ENCODE measurements at places on chromosomes 3 and 15. TPM values are rescaled to one million over a fixed set of nuclear protein-coding genes. Genes with fewer than 3 reads are reported as not detected.
A peak's percentile ranks its signal among the peaks of the same experiment; 100 is the strongest.

DNA sequence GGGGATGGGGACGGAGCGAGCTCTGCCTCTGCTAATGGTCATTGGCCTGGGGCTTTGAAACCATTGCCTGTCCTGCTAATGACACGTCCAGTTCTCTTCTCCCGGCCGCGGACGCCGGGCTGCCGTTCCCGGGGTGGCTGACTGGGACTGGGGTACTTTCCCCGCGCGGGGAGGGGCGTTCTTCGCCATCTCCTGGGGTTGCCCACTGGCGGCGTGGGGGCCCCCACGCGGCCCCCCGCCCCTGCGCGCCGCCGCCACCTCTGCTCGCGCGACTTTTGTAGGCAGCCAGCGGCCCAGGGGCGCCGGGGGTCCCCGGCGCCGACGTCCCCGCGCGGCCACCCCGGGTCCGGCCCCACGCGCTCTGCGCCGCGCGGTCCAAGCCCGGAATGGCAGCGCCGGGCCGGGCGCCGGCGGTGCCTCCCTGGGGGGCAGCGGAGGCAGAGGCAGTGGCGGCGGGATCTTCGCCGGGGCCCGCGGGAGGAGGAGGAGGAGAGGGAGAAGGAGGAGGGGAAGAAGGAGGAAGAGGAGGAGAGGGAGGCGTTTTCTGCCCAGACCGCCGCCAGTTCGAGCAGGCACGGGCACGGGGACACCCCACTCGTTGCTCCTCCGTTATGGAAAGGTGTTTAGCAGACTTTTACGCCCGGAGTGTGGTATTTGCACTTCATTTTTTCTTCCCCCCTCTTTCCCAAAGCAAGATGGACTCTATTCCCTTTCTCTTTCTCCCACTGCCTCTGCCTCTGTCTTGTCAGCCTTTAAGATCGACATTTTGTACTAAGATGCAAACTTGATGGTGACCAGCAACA is 2.3 kb downstream of the BBX start:
- peak; percentile 72 for DNase-seq

- DNase-seq: peak; percentile 54
Observed at GRCh38 chr15:100919481-100920405, 586 bp downstream of the LRRK1 start.

OR5K3 gene
- not detected for total RNA-seq

GTF2E1 gene
- 23.0 TPM for total RNA-seq

DNA sequence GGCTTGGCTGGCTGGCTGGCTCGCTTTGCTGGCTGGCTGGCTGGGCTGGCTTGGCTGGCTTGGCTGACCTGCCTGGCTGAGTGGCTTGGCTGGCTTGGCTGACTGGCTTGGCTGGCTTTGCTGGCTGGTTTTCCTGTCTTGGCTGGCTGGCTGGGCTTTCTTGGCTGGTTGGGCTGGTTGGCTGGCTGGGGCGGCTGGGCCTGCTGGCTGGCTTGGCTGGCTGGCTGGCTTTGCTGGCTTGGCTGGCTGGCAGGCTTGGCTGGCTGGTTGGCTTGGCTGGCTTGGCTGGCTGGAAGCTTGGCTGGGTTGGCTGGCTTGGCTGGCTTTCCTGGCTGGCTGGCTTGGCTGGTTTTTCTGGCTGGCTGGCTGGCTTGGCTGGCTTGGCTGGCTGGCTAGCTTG is 435.6 kb downstream of the GOLGA6L6 start:
- DNase-seq: no peak

GRCh38 chr15:77500989-77501388 is 80.3 kb downstream of the HMG20A start:
- DNase-seq: no peak

DNA sequence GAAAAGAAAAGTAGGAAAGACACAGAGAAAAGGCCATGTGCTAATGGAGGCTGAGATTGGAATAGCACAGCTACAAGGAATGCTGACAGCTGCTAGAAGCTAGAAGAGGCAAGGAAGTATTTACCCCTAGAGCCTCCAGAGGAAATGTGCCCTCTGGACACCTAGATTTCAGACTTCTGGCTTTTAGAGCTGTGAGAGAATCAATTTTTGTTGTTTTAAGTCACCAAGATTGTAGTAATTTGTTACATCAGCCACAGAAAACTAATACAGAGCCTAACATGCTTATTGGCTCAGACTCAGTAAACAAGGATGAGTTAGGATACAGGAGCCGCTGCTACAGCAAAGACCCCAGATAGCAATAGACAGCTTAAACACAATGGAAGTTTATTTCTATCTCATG is 33.1 kb upstream of the GLCE start:
- DNase-seq: no peak

GRCh38 chr15:97654481-97655076 is 305.9 kb upstream of the ARRDC4 start:
- no peak for DNase-seq

DNA sequence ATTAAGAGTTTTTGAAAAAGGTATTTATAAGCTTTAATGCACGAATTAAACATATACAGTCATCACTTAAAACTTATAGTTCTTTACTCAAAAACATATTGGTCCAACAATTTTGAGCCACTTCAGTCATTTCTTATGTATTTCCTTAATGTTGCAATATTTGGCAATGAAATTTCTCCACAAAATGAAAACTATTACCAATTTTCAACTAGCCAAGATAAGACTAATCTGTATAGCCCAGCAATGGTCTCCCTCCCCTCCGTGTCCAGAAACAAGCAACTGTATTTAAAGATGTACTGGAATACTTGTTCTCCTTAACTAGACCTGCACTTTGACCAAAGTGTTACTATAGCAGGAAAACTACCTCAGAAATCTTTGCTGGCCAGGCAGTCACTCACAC is 9.2 kb downstream of the ARF4 start:
- DNase-seq: no peak

- no peak for DNase-seq
Observed at GRCh38 chr3:142223282-142223681, 2.1 kb downstream of the GK5 start.

DNA sequence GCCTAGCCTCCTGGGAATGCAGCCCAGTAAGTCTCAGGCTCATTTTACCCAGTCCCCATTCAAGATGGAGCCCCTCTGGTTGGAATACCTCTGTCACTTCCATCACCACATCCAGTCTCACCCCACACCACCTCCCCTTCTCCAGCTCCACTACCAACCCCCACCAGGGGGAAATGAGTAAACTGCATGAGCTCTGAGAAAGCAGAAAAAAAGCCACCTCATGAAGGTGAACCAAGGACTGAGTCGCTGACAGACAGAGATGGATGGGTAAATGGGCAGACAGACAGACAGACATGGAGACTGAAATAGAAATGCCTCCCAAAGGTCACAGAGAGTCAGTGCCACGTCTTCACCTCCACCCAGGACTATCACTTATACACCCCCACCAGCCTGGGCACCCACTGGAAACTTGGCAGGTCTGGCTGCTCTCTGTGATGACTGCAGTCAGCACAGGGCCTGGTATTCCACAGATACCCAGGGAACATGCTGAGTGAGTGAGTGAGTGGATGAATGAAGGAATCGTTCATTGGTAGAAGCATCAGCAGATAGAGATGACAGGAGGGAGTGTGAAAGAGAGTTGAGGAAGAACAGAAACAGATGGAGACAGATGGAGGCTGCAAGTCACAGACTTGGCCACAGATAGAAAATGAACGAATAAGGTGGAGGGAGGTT is 4.9 kb upstream of the LOXL1 start:
- DNase-seq: no peak

DNA sequence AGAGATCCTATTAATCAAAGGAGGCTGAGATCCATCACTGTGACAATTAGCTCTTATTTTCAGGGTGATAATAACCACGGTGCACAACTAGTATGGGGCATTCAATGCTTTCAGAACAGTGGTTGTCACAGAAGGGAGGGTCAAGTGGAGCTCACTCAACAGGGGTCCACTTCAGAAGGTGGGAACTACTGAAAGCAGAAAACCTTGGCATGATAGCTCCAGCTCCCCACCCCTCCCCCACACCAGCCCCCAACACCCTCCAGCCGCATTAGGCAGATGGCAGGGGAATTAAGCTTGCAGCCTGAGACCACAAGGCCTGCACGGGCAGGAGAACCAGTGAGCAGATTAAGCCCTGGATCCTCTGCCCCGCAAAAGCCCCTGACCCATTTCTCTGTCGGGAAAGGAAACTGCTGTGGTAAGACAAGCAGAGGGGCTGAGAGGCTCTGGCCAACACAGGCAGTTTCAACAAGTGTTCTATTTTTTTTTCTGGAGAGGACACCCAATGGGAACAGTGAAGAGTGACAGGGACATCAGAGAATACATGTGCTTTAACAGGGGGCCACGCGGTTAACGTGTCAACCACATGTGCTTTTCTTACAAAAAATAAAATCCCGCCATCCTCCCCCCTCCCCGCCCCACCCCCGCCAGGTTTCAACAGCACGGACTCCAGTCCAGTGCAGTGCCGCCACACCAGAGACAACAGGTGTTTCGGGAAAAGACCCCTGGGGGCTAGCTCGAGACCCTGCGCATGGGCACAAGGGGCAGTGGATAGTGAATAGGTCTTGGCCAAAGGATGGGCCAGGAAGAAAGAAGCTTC is 997 bp downstream of the FYCO1 start:
- no peak for DNase-seq

OR5K2 gene
- not detected for total RNA-seq

DNA sequence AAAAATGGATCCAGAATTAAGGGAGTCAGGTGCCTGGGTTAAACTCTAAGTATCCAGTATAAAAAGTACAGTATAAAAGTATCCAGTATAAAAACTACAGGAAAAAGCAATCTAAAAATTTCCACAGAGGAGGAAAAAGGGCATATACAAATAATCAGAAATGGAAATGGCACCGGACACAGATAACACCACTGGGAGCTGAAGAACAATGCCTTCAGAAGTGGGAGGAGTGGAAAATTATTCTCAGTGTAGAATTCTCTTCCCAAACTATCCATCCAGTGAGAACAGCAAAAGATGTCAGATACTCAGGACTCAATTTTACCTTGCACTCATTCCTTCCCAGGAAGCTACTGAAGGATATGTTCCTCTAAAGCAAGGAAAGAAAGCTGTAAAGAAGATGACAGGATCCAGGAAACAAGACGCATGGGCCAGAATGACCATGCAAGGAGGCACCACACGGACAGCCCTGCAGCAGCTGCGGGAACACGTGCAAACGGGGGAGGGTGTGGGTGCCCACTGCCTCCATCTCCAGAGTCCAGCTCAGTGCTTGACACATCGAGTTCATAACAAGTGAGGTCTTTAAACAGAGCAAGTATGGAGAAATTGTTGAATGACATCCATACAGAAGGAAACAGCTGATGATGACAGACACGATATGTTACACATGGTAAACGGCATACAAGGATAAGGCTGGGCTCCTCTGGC is 68.5 kb downstream of the CHSY1 start:
- DNase-seq: no peak

DNA sequence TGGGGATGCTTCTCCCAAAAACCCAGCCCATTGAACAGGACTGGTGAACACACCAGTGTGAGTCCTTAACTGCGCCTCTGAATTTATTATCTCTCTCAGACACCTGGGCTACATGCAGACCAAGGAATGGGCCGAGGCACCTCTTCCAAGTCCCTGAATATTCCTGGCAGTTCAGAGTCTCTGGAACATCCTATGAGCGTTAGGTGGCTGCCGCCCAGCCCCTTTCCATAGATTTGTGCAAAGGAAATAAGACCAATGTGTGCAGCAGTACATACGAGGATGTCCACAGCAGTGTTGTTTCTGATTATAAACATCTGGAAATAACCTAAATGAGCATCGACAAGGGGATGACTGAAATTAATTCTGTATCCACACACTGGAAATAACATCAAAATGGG is 104.9 kb upstream of the RPL32 start:
- no peak for DNase-seq

CDHR4 gene
- 0.32 TPM for total RNA-seq

GRCh38 chr15:68620721-68621527 is 42.1 kb downstream of the CORO2B start:
- no peak for DNase-seq

SI gene
- total RNA-seq: not detected

CCR2 gene
- total RNA-seq: 0.34 TPM

GRCh38 chr3:194313560-194314387 is 37.4 kb downstream of the CPN2 start:
- no peak for DNase-seq

CRABP1 gene
- not detected for total RNA-seq

GRCh38 chr3:1439395-1439794 is 346.6 kb downstream of the CNTN6 start:
- no peak for DNase-seq

GRCh38 chr3:71130471-71131374 is 452.8 kb downstream of the FOXP1 start:
- peak; percentile 81 for DNase-seq

DNA sequence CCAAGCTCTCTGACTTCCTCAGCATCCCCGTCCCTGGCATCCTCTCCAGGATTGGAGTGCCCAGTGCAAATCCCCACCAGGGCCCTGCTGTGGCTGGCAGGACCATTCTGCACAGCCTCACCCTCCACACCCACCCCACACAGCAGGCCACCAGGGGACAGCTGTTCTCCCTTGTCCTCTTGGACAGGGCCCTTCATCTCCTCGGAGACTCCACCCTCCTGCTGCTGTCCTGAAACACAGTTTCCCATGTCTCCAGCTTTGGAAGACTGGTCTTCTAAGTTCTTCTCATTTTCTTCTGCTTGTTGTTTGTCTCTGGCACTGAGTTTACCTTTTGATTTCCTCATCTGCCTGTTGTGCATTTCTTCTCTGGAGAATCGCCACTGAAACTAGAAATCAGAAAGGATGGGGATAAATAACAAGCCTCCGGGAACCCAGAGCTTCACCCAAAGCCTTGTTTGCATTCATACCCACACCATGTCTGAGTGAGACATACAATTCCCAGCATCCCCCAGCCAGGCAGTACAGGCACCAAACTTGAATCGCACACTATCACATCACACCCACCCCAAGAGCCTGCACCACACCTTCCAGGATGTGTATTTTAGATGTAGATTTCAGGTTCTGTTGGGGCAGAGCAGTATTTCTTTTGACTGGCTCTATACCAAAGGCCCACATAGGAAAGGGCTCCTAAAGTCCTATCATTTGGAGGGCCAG is 52.0 kb downstream of the OXNAD1 start:
- no peak for DNase-seq

GRCh38 chr3:9912294-9912935 is 4.5 kb upstream of the IL17RC start:
- DNase-seq: no peak

PYGO1 gene
- not detected for total RNA-seq

- peak; percentile 82 for DNase-seq
Observed at GRCh38 chr15:51737522-51738305, at the start of gene LYSMD2. LYSMD2 (minus strand) TSS chr15:51737655; CDS start chr15:51737622, 33 bp downstream.

DNA sequence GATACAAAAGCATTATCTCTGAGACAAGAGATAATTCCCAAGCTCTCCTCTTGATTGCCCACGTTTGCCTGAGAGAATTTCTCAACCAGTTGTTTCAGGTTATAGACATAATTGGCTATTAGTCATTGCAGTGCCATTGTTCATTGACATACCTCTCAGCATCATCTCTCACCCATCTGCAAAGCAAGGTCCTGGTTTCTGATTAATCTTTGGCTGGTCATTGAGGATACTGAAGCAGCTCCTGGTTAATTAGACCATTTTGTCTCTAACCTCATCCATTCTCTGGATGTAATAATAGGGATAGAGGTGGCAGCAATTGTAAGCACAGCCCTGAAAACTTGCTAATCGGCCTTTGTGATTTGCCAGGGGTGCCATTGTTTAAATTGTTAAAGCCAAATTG is 104.2 kb downstream of the CNTN6 start:
- no peak for DNase-seq
